ENCODE measurements at places on chromosomes 2 and 18.

- no peak for DNase-seq
Observed at GRCh38 chr2:102063487-102063911, 71.7 kb downstream of the IL1R2 start.

DNA sequence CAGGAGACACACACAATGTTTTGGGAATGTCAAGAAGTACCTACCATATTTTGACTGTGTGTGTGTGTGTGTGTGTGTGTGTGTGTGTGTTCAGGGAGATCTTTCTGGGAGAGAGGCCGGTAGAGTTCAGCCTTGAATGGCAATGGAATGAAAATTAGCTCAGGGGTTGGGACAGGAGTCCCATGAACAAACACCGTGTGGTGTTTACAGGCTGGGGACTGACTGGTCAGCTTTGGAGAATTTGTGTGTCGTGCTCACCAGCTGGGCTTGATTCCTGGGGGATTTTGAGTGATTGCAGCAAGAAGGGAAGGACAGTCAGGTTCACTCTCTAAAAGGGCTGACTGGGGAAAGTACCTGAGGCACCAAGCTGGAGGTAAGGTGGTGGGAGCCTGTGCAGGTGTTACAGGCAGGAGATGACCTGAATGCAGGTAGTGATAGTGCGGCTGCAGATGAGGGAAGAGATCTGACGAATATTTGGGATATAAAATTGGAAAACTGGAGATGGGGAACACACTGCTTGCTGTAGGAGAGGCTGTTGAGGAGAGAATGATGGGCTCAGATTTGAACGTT is 2.5 kb upstream of the ADNP2 start:
- DNase-seq: no peak

- no peak for DNase-seq
Observed at GRCh38 chr2:238103465-238104225, 3.5 kb downstream of the ESPNL start.

DNA sequence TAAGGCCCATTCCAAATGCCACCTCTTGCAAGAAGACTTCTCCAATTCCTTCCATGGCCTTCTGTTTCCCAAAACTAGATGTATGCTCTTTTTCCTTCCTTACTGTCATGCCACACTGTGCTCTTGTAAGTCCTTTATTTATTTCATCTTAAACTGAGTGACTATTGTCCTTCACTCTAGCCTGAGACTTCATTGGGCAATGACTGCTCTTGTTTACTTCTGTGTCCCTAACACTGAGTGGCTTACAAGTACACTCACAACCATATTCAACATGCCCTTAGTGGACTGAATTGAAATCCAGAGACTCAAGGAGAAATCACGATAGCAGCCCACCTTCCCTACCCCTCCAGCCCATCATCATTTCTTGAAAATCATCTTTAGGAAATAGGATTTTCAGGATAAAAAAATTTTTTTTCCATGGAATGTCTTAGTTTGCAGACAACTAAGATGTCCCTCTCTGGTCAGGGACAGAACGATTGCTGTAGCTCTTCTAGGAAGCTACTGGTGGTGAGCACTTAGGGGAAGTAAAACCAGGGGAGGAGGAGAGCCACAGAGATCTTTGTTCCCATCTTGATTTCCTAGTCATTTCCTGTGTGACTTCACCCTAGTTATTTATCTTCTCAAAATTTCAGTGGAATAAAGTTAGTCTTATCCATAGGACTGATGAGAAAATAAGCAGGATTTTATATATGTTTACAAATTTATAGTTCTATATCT is 80.7 kb downstream of the CYRIA start:
- no peak for DNase-seq

- DNase-seq: no peak
Observed at GRCh38 chr2:2748399-2749205, 417.5 kb upstream of the MYT1L start.

GRCh38 chr2:190912726-190913125 is 32.1 kb downstream of the GLS start:
- no peak for DNase-seq

- no peak for DNase-seq
Observed at GRCh38 chr2:142918624-142919023, 41.2 kb downstream of the KYNU start.

- DNase-seq: no peak
Observed at GRCh38 chr2:66853585-66853984, 418.7 kb downstream of the MEIS1 start.

GRCh38 chr2:199524689-199525574 is 67.2 kb upstream of the SATB2 start:
- DNase-seq: no peak

- no peak for DNase-seq
Observed at GRCh38 chr2:223537651-223538601, 64.2 kb downstream of the SCG2 start.

GRCh38 chr2:38889045-38889444 is 630 bp upstream of the ARHGEF33 start:
- DNase-seq: no peak

DNA sequence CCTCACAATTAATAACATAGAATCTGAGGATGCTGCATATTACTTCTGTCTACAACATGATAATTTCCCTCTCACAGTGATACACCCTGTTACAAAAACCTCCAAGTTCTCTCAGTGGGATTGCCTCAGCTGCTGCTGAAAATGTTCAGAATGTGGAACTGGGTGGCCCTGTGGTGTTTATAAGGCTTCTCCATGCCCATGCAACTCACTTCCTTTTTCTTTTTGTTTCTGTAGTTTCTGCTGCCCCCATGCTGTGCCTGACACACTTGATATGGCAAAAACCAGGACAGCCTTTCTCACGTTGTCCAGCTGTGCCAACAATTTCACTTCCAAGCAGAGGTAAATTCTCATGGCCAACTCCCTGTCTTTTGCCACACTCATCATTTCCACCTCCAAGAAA is 206.2 kb downstream of the RPIA start:
- no peak for DNase-seq

DNA sequence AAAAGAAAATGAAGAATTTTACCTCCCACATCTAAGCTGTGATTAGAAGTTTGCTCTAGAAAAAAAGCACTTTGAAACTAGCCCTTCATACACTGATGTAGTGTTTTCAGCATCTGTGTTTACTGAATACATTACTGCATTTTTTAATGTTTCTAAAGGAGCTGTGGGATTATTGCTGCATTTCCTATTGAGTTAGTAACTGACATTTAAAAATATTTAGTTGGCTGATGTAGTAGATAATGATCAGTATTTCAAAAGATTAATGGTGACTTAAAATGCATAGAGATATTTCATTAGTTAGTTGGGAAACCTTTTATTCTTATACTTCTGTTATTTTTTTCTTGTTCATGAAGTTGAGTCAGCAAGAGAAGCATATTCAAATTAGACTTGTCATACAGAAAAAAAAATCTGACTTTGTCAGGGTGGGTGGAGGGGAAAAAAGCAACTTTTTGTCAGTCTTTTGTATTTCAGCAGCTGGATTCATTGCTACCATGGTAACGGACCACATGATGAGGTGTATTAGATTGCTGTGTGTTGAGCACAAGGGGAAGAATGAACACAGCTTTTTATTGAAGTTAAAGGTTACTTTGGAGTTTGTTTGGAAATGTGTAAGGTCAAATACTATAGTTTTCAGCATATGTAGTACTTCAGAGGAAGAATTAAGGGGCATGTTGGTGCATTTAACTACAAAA is at the start of gene DTNA:
Gene DTNA, plus strand, starts transcription at position 549 of the 692 bp plus-strand sequence. CDS start 45,679 bp downstream, outside the sequence.
- DNase-seq: no peak

GRCh38 chr2:157192445-157193423 is 64.8 kb upstream of the GALNT5 start:
- DNase-seq: no peak

DNA sequence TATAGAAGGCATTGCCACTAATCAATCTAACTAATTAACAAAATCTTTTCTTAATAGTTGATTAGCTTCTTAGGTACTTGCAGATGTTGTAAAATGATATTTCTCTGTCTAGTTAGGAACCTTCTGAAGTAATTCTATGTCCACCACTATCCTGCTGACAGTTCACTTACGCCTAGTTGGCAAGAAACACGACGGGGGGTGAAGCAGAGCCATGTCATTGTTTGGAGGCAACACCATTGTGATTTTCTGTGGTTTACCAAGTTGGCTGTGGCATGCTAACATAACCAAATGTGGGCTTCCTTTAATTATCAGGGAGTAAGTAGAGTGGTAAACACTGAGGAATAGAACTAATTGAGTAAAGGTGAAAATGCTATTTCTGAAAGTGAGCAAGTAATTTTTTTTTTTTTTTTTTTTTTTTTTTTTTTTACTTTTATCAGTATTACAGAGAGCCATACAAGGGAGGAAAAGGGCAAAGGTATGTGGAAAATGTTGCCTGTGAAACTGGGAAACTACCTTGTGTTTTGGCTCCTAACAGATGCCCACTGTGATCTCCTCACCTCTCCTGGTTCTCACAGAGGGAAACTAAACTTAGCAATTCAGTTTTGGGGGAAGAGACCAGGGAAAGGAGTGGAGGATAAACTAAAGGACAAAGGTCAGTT is 126.8 kb downstream of the MEIS1 start:
- no peak for DNase-seq

GRCh38 chr2:20077411-20077940 is 26.0 kb upstream of the LAPTM4A start:
- no peak for DNase-seq

GRCh38 chr18:10365901-10366300 is 88.5 kb upstream of the APCDD1 start:
- no peak for DNase-seq

GRCh38 chr2:15856318-15856717 is 84.0 kb upstream of the MYCN start:
- no peak for DNase-seq

GRCh38 chr2:567865-568638 is 109.2 kb downstream of the TMEM18 start:
- DNase-seq: no peak

DNA sequence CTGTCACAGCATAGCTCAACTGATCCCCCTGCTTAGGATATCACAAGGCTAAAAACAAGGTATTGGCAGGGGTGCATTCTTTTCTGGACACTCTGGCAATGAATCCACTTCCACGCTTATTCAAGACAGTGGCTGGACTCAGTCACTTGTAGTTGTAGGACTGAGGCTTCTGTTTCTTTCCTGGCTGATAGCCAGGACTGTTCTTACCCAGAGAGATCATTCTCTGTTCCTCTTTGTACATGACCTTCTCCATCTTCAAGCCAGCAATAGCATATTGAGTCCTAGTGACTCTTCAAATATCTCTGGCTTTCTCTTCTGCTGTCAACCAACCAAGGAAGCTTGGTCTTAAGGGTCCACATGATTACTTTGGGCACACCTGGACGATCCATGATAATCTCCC is 241.3 kb downstream of the RBM43 start:
- DNase-seq: no peak

GRCh38 chr18:75358928-75359327 is 68.6 kb downstream of the SMIM21 start:
- no peak for DNase-seq

GRCh38 chr2:179435000-179435399 is 170.4 kb upstream of the SESTD1 start:
- DNase-seq: no peak

- DNase-seq: no peak
Observed at GRCh38 chr18:10124557-10124956, 210.7 kb downstream of the VAPA start.

GRCh38 chr2:80706541-80706940 is 402.0 kb upstream of the LRRTM1 start:
- no peak for DNase-seq

GRCh38 chr2:210477496-210477895 is 937 bp upstream of the LANCL1 start:
- DNase-seq: no peak

DNA sequence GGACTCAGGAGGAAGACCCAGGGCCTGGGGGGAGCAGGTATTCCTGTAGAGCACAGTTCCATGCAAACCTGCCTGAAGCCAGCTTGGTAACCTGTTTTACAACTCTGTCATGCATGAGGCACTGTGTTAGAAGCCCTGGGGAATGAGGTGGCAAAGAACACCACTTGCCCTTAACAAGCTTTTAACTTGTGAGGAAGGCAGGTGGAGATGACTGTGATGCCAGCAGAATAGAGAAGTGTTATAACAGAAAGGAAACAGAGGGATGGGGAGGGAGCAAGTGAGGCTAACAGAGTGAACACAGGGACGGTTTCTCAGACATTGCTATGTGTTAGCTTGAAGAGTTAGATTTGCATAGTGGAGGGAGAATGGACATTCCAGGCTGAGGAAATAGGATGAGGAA is 11.5 kb upstream of the IL1A start:
- DNase-seq: no peak

GRCh38 chr2:26852405-26853306 is 4.7 kb downstream of the DPYSL5 start:
- DNase-seq: no peak

- DNase-seq: no peak
Observed at GRCh38 chr2:3185910-3186309, 191.7 kb downstream of the EIPR1 start.

DNA sequence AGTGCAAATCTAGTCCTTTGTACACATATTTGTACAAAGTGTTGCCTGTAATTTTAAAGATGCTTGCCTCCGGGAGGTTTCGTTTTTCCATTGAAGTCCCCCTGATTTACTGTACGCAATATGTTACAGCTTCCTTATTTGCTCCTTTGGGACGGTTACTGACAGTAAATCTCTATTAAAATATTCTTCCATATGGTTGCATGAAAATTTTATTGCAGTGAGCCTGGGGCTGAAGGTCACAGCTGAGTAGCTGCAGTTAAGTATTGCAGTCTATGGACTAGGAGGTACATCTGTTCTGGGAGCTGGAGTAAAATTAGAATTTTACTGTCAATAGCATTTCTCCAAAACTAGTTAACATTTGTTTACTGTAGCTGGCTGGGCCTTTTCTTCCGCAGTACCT is 119.2 kb downstream of the ETAA1 start:
- no peak for DNase-seq

- no peak for DNase-seq
Observed at GRCh38 chr2:9663008-9663879, 32.4 kb upstream of the YWHAQ start.

GRCh38 chr2:166458674-166459073 is 35.4 kb downstream of the SCN7A start:
- DNase-seq: no peak

GRCh38 chr2:106931717-106932335 is 45.9 kb upstream of the ST6GAL2 start:
- DNase-seq: no peak

DNA sequence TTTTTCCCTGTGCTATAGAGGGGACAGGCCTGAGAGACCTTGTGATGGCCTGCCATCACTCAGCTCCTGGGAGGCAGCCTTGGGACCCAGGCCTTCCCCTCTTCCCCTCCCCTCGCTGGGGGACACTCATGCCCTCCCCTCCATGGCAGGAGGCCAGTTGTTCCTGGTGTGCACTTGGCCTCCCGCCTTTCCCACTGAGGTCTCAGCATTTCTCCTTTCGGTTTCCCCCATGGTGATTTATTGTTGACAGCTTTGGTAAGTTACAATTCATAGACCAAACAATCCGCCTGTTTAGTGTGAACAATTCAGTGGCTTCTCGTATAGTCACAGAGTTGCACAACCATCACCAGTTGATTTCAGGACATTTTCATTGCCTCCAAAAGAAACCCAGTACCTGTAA is 10.2 kb upstream of the CNDP1 start:
- DNase-seq: no peak

DNA sequence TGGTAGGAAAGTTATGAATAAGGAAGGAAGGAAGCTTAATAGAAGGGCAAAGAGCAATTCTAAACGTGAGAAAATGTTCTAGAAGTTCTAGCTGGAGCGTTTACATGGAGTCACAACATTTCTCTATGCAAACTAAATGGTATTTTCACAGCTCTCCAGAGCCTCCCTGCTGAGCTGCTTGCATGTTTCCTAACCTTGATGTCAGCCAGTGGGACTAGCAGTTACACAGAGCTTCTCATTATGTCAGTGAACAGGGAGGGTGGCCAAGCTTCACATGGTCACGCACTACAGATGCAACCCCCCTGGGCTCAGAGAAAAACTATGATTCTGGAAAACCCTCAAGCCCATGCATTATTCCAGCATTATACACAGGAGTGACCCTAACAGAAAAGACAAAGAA is 153.4 kb upstream of the CCDC150 start:
- DNase-seq: no peak
